Cortex of kidney (tissue), 1 donor: ENCODE measurements at places on chromosomes 11 and 22.

DNA sequence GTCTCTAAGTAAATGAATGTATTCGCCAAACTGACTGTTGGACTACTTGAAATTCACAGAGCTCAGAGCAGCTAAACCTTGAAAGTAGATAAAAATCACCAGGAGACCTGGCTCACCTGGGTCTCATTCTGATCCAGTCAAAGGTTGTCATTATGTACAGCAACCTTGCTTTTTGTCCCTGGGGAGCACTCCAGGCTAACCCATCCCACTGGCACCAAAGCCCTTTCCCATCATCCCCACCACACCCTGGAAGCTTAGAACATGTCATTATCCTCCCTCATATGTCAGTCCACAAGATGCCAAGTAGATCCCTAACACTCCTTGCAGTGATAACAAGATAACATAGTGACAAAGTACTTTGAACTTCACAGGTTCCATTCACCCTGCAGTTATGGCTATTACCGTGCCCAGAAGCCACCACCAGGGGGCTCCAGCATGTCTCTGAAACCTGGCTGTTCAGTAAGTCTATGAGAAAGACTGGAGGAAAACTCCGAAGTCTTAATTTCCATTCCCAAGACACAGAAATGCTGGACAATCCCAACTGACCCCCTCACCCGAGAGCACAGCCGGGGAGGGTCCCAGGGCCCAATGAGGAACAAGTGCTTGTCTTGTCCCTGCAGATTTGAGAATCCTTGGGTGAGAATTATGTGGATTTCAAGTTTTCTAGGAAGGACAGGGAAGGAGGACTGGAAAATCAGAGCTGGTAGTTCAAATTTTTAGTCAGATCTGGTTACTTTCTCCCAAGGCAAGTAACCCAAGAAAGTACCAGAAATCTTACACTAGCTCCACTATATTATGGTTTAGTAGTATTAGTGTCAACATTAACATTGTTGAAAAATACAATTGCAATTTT is 43.0 kb upstream of the USP47 start:
- no peak for DNase-seq

- no peak for DNase-seq
Measured at GRCh38 chr22:43476341-43476740, 64.5 kb downstream of the MPPED1 start.

- DNase-seq: no peak
Measured at GRCh38 chr11:44096360-44097185, 1.1 kb downstream of the EXT2 start.

DNA sequence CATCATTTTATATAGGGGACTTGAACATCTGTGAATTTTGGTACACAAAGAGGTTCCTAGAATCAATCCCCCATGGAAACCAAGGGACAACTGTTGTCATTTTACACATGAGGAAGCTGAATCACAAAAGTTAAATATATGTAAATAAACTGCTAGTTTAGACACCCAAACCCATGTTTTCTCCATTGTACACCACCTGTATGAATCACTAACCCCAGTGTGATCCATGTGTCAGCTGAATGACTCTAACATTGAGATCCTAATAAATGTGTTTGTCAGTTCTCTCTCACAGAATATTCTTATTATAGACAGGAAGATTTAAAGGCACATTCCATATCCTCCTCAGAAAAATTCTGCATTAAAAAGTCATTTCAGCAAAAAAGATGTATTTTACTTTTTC is 83.3 kb downstream of the ATG16L2 start:
- no peak for DNase-seq

GRCh38 chr22:46721501-46722085 is 16.5 kb downstream of the CERK start:
- no peak for DNase-seq

GRCh38 chr11:95680169-95680929 is 109.2 kb downstream of the FAM76B start:
- no peak for DNase-seq

DNA sequence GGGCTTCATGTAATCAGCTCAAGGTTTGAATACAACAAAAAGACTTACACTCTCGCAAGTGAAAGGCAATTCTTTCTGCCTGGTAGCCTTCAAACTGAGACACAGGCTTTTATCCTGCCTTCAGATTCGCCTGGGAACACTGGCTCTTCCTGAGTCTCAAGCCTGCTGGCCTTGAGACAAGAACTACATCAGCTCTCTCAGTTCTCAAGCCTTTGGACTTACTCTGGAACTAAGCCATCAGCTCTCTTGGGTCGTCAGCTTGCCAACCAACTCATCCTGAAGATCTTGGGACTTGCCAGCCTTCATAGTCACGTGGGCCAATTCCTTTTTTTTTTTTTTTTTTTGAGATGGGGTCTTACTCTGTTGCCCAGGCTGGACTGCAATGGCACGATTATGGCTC is 35.7 kb upstream of the LRRC10B start:
- DNase-seq: no peak

- no peak for DNase-seq
Measured at GRCh38 chr22:19497245-19497644, 17.5 kb downstream of the CDC45 start.

GRCh38 chr22:20399866-20400605 is 6.1 kb downstream of the ZNF74 start:
- DNase-seq: no peak

GRCh38 chr22:33803371-33804282 is 116.6 kb downstream of the LARGE1 start:
- DNase-seq: no peak

- no peak for DNase-seq
Measured at GRCh38 chr22:41827671-41828070, 5.2 kb upstream of the SREBF2 start.

DNA sequence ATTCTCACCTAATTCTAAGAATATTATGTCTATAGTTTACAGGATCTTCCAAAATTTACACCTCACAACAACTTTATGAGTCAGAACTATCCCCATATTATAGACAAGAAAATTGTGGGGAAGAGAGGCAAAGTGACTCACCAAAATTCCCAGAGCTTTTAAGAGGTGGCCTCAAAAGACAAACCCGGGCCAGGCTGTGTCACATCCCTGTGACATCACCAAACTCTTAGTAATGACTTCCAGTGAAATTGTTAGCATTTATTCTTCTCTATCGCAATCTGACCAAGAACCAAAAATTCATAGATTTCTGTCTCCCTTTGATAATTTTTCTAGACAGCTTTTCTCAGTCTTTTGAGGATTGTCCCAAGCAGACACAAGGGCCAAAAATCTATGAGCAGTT is 134.3 kb downstream of the SNX19 start:
- no peak for DNase-seq
